NCI-H526 (cell line): ENCODE measurements at places on chromosomes 6 and 20.

GRCh38 chr20:44888226-44889103 is 3.0 kb downstream of the YWHAB start:
- DNase-seq: peak; percentile 18

GRCh38 chr20:740162-740561 is 28.1 kb downstream of the SLC52A3 start:
- peak; percentile 34 for DNase-seq

DNA sequence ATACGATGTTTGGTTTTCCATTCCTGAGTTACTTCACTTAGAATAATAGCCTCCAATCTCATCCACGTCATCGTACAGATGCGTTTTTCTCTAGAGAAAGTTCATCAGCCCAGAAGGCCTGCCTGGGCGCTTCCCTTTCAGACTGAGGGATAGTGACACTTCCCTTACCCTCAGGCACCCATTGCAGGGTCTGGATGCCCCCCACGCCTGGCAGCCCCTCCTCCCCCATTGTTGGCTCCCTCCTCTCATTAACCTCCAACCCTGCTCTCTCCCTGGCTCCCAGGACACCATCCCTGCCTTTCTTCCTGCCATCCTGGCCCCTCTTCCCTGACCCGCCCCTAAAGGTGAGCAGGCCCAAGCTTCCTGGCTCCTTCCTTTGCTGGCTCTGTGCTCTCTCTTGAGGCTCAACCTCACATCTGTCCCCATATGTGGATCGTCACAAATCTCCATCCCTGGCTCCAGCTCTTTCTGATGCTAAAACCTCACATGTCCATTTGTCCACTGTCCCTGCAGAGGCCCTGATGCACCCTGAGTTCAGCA is 145.2 kb downstream of the SYCP2 start:
- DNase-seq: no peak

DNA sequence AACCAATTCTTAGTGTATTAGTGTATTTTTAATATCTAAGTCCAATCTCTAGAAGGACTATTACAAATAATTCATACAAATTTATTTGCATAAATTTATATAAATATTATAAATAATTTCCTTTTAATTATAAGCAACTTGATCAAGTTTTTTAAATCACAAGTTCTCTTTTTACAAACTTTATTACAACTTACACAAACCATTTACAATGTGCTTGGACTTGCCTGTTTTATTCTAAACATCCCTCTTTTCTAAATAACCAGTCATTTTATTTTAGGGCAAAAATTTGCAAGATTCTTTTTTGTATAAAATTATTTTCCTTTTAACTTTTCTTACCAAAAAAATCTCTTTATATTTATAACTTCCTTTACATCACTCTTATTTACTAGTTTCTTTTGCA is 83.5 kb upstream of the SYNCRIP start:
- no peak for DNase-seq
